Hematopoietic multipotent progenitor cell treated with erythropoietin and hydrocortisone succinate and interleukin-3 and kit ligand, for 15 days (in vitro differentiated cells): ENCODE measurements at places on chromosomes 13 and 19.

DNA sequence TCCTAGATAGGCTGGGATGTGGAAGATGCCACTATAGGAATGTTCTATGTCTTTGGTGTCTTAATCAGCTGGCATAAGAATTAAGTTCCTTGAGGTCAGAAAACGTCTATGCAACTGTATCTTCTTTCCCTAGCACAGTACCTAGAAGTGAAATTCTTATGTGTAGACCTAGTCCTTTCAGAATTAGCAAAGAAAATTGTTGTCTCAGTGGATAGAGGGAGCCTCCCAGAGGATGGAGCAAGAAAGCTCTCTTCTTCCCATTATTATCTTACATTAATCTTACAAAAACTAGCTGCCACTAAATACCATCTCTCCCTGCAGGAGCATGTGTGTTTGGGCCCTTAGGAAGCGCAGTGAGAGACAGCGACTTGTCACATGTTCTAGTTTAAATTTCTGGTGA, 11.6 kb downstream of the CLDN10 start:
- no peak for DNase-seq

- DNase-seq, result no peak
Measured at GRCh38 chr19:36049080-36049698, 4.9 kb downstream of the THAP8 start.

DNA sequence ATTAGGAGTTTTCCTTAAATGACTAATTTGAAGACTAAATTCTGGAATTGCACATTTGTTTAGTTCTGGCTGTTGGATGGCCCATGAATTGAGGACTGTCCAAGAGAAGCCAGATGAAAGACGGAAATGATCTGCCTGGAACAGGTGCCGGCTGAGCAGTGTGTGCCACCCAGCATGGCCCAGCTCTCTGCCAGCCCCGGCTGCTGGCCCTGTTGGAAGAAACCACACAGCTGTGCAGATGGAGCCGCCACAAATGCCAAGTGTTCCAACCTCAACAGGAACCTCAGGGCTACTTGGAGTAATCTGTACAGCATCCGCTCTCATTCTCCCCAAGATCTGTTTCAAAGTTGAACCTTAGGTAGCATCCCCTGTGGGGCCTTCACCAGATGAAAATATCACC, 67.0 kb upstream of the STARD13 start:
- DNase-seq, result no peak

DNA sequence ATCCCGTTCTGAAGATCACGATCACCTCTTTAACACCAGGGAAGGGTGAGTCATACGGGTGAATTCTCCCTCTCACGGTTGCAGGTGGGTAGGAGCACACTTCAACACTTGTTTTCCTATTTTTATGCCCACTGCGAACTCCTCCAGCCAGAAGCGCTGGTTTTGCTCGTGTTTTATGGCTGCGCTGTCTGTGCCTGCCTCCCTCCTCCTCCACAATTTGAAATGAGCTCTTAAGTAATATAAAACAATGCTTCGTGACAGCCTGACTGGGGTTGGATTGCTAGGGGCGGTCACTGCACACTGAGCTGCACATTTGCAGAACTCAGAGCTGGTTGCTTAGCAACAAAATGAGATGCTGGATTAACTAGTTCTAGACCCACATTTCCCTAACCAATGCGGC, 12.9 kb downstream of the CCDC70 start:
- no peak for DNase-seq

DNA sequence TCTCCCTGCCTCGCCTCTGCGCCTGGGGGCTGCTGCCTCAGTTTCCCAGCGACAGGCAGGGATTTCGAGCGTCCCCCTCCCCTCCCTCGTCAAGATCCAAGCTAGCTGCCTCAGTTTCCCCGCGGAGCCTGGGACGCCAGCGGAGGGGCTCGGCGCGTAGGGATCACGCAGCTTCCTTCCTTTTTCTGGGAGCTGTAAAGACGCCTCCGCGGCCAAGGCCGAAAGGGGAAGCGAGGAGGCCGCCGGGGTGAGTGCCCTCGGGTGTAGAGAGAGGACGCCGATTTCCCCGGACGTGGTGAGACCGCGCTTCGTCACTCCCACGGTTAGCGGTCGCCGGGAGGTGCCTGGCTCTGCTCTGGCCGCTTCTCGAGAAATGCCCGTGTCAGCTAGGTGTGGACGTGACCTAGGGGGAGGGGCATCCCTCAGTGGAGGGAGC, 722 bp upstream of the ICAM1 start:
- no peak for DNase-seq

GRCh38 chr19:56350416-56351045, 35.9 kb upstream of the ZSCAN5A start:
- DNase-seq, result peak; percentile 70

GRCh38 chr13:67416047-67416925, 186.2 kb upstream of the PCDH9 start:
- DNase-seq, result no peak

DNA sequence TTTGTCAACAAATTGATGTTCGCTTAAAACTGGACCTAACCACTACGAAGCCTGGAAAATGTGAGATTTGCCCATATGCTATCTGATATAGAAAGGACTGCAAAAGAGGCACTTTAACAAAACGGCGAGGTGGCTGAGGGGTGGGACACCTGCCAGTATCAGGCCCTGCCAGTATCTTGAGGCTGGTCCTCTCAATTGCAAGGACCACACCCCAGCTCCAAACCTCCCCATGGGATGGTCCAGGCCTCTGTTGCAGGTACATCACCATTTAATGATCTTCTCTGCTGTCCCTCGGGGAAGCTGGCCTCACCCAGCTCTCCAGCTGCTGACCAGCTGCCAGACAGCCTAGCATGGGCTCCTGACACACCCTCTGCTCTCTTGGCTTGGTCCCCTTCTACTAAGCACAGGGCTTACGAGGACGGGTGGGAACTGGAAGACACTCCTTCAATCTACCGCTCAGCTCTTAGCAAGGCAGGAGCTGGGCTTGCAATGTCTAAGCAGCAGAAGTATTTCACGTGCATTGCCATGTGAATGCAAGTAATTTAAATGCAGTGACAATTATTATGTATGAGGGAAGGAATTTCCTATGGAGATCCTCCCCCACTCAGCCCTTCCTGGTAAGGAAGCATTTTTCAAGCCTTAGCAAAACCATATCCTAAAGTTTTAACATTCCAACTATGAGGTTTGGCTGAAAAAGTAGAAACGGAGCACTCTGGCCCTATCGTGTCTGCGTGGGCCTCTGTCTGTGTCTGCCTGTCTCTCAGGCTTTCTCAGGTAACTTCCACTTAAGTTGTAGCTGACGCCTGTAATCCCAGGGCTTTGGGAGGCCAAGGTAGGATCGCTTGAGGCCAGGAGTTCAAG, 63.9 kb downstream of the LATS2 start:
- no peak for DNase-seq

DNA sequence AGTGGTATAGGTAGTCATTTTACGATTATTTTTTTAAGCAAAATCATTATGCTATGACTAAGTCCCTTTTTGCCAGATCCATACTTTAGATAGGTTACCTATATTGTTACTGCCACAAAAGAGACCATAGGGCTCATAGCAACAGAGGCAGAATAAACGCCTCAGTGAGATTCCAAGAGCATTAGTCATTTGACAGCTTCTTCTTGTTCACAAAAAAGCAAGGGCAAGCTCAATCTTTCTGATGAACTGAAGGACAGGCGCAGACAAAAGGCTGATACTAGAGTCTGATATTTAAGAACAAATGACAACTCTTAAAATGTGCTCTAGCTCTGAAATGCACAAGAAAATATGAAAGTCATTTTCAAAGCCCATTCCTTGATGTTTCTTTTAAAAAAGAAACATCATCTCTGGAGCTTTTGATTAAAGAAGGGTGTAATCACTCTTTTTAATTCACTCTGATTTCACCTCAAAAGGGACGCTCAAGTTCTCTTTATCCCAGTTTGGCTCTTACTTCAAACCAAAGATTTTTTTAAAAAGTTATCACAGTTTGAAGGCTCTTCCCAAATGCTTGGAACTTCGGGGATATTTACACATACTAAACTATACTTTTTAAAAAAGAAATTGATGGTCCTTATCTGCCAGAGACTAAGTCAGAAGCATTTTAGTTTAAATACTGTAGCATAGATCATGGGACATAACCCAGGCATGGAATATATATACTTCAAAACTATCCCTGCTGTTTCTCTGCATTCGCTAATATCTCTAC, 187.2 kb downstream of the EFNB2 start:
- DNase-seq, result no peak

GRCh38 chr19:58346961-58347929, 6.0 kb downstream of the A1BG start:
- DNase-seq, result no peak

DNA sequence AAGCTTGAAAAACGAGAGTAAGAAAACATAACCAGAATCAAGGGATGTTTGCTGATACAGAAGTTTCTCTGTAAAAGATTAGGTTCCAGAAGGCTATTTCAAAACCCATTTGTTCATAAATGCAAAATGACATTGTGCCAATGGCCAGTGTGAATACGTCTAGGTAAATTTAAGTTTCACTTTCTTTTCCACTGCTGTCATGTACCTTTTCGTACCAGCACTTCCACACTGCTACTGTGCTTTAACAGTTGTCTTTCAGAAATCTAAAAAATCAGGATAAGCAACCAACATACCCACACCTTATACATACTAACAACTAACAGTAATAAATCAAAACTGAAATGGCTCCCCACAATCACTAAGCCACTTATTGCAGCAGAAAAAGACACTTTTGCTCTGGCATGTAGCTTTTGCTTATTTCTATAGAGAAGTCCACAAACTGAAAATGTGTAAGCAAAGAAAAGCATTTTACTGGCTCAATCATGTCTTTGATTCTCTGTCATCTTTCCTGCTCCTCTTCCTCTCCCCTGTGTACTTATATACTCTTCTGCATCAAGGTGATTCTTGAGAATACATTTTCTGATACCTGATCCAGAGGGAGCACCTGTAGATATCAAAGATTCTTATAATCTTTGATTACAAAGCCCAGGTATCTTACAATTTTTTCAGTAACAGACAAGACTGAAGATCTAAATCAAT, 34.3 kb downstream of the ELF1 start:
- DNase-seq, result peak; percentile 59

- DNase-seq, result no peak
Measured at GRCh38 chr19:10226376-10227025, 4.6 kb downstream of the S1PR2 start.

GRCh38 chr13:101970341-101970740, 431.5 kb downstream of the FGF14 start:
- no peak for DNase-seq

DNA sequence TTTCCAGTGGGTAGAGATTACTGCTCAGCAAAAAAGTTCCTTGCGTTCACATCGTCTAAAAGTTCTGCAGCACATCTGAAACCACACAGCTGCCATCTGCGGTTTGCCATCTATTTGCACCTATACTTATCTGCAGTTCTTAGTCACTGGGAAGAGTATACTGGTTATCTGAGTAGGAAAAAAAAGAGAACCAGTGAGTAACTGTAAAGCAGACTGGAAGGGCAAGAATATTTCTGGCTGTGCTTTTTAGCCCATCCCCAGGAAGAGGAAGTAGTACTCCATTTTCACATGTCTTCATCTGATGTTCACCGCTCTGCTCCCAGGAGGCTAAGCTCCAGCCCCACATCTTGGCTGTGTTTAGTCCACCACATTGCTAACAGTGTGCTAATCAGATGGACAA, 35.6 kb downstream of the EFNB2 start:
- no peak for DNase-seq

- no peak for DNase-seq
Measured at GRCh38 chr13:45055198-45055901, 65.0 kb upstream of the GTF2F2 start.

DNA sequence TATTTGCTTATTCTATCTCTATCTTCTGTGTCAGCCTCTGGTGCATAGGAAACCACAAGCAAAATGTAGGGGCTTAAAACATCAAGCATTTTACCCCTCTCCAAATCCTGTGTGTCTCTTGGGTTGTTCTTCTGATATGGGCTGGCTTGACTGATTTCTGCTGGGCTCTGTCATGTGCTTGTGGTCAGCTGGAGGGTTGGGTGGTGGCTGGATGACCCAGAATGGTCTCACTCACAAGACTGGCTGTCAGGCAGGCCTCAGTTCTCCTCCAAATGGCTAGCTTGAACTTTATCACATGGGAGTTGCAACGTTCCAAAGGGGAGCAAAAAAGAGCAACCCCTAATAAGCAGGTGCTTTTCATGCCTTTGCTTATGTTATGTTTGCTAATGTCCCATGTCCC, 9.6 kb upstream of the LYPD5 start:
- no peak for DNase-seq

DNA sequence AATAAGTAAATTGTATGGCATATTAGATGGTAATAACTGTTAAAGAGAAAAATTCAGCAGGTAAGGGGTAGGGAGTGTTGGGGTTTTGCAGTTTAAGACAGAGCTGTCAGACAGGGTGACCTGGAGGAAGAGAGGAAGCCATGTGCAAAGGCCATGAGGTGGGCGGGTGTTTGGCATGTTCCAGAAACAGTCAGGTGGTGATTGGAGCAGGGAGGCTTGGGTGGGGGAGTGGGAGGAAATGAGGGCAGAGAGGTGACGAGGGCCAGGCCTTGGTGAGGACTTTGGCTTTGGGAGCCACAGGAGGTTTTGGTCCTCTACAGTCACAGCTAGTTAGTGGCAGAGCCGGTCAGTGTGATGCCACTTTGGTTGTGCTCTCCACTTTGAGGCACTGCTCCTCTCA, 20.1 kb downstream of the RYR1 start:
- no peak for DNase-seq

DNA sequence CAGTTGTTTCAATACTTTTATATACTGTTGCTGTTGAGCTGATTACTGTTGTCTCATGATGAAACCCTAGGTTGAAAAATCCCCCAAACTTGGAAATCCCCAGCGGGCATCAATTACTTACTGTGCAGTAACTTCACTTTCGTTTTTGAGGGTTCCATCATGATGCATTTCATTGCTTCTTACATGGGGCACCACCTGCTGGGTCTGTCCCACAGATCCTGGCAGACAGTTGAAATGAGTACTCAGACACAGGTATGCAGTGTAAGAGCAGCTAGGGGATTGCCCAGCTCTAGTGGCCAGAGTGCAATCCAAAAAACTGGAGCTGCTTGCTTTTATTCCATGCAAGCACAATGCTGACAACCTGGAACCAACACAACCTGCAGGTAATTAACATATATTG, 132.5 kb upstream of the ZNF91 start:
- DNase-seq, result no peak
